Smooth muscle cell of trachea (primary cell): ENCODE measurements at places on chromosomes 7 and 10. TPM values are rescaled to one million over a fixed set of nuclear protein-coding genes. Genes with fewer than 3 reads are reported as not detected.

Gene TMEM140
- total RNA-seq, result 14.1 and 30.1 TPM in 2 replicates

Gene NYAP1
- total RNA-seq, result 1.3 and 3.5 TPM in 2 replicates

Gene LRMDA
- 2.0 and 2.5 TPM in 2 replicates for total RNA-seq

Gene LBX1
- not detected in 2 replicates for total RNA-seq

Gene PTPRZ1
- 1.0 TPM in 1 of 2 replicates, not detected in the other for total RNA-seq

Gene CYP3A4
- total RNA-seq, result not detected in 2 replicates

Gene SPDYE6
- total RNA-seq, result 0.15 and 0.17 TPM in 2 replicates

Gene CPVL
- 0.66 and 0.73 TPM in 2 replicates for total RNA-seq

Gene GDF2
- total RNA-seq, result not detected in 2 replicates

Gene VGF
- total RNA-seq, result 0.83 and 0.87 TPM in 2 replicates

Gene AOC1
- total RNA-seq, result not detected in 2 replicates

Gene PNLIP
- not detected in 2 replicates for total RNA-seq

Gene CYP26C1
- total RNA-seq, result under 0.01 TPM in 1 of 2 replicates, not detected in the other

Gene AGBL3
- 0.83 and 1.7 TPM in 2 replicates for total RNA-seq

Gene HECW1
- 4.9 and 11.9 TPM in 2 replicates for total RNA-seq

Gene HYAL4
- 0.17 and 0.44 TPM in 2 replicates for total RNA-seq

Gene CFAP69
- 5.5 and 6.4 TPM in 2 replicates for total RNA-seq

Gene IPMK
- 7.1 and 7.3 TPM in 2 replicates for total RNA-seq

Gene AGR2
- not detected in 2 replicates for total RNA-seq

Gene TMEM184A
- not detected in 2 replicates for total RNA-seq

Gene CCDC172
- total RNA-seq, result not detected in 2 replicates

Gene PANK1
- 7.1 and 11.6 TPM in 2 replicates for total RNA-seq

Gene CLCN1
- not detected in 2 replicates for total RNA-seq

Gene RBM20
- not detected in 2 replicates for total RNA-seq

Gene GTF2IRD1
- total RNA-seq, result 8.3 and 9.9 TPM in 2 replicates

Gene ANKRD16
- 8.4 and 12.9 TPM in 2 replicates for total RNA-seq

Gene LRRC17
- 82.2 and 143 TPM in 2 replicates for total RNA-seq

Gene KBTBD2
- total RNA-seq, result 28.4 and 38.8 TPM in 2 replicates

Gene FBH1
- total RNA-seq, result 96.6 and 151 TPM in 2 replicates

Gene MKRN1
- total RNA-seq, result 72.9 and 83.4 TPM in 2 replicates

Gene SFRP5
- total RNA-seq, result not detected in 2 replicates

Gene AKR1C8
- not detected in 2 replicates for total RNA-seq

Gene ATP6V0A4
- total RNA-seq, result not detected in 2 replicates

Gene GIMAP7
- 0.15 TPM in 1 of 2 replicates, not detected in the other for total RNA-seq

Gene WDR86
- 3.8 TPM in 1 of 2 replicates, not detected in the other for total RNA-seq

Gene TFPI2
- total RNA-seq, result 6.6 and 14.5 TPM in 2 replicates

Gene RTKN2
- total RNA-seq, result 0.33 and 1.3 TPM in 2 replicates

Gene ACSM6
- not detected in 2 replicates for total RNA-seq

Gene ZNF487
- total RNA-seq, result 4.3 and 5.4 TPM in 2 replicates
